ENCODE measurements at places on chromosomes 4 and X. TPM values are rescaled to one million over a fixed set of nuclear protein-coding genes. Genes with fewer than 3 reads are reported as not detected.

DNA sequence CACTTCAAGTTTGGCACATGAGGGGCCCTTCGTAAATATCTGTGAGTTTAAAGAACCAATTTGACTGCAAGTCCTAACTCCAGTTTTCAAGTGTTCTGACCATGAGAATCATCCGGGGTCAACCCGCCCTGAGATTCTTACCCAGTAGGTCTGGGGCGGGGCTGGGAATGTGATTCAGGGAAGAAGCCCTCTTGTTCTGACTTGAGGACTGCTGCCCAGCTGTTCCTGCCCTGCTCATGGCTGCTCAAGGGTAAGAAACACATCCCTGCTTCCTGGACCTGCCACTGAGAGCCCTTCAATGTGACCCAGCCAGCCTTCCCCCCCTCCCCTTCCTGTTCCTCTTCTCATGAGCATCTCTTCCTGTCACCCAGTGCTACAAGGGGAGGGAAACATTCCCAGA is 92.7 kb upstream of the PGRMC2 start:
- DNase-seq = no peak

- peak; percentile 46 for DNase-seq
Measured at GRCh38 chr4:94127707-94128328, 79.8 kb upstream of the SMARCAD1 start.

DNA sequence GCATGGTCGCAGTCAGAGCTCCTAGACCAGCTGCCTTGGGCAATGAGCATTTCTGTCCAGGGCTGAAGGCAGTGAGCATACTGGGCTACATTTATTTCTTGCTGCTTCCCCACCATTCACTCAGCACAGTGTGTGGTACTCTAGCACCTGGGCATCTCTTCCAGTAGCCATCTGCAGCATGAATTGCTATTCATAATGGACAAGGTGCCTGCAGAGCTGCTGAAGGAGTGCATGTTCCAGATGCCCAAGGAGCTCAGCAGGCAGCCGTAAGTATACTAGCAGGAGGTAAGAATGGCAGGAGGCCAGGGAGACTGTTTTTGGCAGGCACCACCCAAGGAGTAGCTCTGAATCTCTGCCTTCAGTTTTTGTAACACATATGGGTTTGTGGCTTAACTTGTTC is 110.4 kb upstream of the RXFP1 start:
- DNase-seq = peak; percentile 45

GRCh38 chr4:168509786-168510185 is 12.9 kb downstream of the PALLD start:
- DNase-seq = peak; percentile 60

- no peak for DNase-seq
Measured at GRCh38 chr4:151651496-151651895, 109.3 kb downstream of the GATB start.

- DNase-seq = peak; percentile 26
Measured at GRCh38 chrX:17053502-17053901, 107.0 kb downstream of the REPS2 start.

GRCh38 chr4:188030401-188030800 is 34.8 kb downstream of the ZFP42 start:
- no peak for DNase-seq

GRCh38 chr4:94871644-94872305 is 114.0 kb downstream of the BMPR1B start:
- DNase-seq = no peak

- DNase-seq = no peak
Measured at GRCh38 chr4:18014269-18014668, 7.3 kb downstream of the LCORL start.

DNA sequence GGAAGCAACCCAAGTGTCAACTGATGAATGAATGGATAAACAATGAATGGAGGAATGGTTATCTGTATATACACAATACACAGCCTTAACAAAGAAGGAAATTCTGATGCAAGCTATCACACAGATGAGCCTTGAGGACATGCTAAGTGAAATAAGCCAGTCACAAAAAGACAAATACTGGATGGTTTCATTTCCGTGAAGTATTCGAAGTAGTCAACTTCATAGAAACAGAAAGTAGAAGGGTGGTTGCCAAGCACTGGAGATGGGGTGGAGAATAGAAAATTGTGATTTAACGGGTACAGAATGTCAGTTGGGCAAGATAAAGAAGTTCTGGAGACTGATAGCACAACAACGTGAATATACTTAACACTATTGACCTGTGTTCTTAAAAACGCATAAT is 28.2 kb downstream of the CENPU start:
- no peak for DNase-seq

- DNase-seq = peak; percentile 90
Measured at GRCh38 chrX:11100281-11101035, 10.7 kb upstream of the HCCS start.

DNA sequence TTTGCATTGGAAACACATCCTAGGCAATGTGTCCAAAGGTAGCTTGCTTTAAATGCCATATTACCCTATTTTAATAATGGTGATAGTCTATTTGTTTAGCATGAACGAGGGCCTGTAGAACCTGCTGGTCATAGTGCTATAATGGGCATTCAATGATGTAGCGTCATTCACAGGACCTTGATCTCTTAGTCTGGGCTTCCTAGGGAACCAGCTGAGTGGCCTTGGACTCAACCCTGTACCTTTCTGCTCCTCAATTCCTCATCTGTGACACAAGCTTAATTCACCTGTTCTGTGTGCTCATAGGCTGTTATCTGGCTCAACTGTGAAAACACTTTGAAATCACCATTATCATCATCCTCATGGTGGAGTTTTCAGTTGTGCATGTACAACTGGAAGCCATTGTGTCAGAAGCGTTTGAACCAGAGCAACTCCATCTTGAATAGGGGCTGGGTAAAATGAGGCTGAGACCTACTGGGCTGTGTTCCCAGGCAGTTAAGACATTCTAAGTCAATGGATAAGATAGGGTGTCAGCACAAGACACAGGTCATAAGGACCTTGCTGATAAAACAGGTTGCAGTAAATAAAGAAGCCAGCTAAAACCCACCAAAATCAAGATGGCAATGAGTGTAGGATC is 346.8 kb upstream of the KLF3 start:
- no peak for DNase-seq

GRCh38 chr4:137677863-137678262 is 145.6 kb upstream of the PCDH18 start:
- peak; percentile 82 for DNase-seq

DNA sequence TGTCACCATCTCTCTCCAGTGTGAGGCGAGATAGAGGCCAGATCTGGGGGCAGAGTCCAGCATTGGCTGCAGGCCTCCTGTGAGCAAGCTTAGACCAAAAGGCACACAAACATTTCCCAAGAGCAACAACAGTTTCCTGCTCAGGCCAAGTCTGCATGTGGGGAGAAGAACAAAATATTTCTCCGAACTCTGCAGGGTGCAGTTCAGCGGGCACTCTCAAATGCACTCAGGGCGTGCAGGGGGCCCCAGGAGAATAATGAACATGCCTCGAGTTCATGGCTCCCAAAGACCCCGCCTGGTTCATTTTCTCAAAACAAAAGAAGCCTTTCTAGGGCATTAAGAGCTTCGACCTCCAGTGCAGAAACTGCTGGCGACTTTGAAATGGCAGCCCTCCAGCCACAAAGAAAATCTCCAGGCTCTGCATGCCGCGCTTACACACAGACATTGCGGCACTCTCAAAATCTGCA is 57.8 kb upstream of the HELT start:
- peak; percentile 2 for DNase-seq

- DNase-seq = no peak
Measured at GRCh38 chr4:1383728-1384591, 22.3 kb downstream of the NKX1-1 start.

DNA sequence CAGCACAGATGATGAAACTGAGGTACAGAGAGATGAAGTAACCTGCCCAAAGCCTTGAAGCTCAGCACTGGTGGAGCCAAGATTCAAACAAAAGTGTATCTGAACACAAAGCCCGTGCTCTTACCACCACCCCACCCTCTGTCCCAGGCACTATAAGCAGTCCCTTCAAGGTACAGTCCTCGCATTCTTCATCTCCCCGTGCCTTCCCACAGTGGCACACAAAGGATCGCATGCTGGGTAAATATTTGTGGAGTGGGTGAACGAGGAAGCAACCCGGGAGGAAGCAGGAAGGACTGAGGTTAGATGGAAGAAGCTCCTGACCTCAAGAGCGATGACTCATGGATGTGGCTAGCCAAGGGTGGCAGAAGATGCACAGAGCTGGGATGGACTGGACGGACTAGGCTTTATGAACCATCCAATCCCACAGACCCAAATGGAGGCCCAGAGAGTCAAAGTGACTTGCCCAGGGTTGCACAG is 18.4 kb downstream of the IQSEC2 start:
- peak; percentile 38 for DNase-seq

DNA sequence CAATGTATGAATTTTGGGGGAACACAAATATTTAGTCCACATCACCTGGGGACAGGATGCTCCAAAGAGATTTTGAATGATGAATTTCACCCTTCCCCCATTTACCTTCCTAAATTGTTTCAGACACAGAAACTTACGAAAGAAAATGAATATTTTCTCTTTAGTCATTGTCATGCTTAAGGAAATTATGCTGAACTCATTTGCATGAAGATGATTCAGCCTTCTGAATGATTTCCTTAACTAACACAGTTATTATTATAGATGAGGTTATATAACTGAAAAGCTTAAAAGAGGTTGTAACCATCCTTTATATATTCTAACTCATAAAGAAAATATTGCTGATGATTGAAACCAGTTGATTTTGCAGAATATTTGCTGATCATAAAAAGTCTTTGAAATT is 61.1 kb downstream of the KCNIP4 start:
- no peak for DNase-seq

GRCh38 chrX:16745659-16746058 is 26.2 kb downstream of the SYAP1 start:
- DNase-seq = no peak

DNA sequence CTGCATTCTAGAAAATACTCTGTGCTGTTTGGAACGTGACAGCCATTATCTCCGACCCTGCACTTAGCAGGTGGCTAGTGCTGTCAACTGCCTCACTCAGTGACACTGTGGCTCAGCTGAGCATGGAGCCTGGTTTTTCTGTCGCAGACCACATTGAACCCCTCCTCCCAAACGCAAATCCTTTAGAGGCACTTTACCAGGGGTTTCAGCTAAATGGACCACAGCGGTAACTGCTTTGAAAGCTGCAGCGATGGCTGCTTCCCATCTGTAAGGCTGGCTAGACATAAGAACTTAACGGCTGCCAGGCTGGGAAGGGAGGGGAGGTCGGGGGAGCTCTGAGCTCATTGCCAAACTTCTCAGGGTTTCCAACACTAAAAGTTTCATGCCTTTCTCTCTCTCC is 8.1 kb downstream of the SLC34A2 start:
- DNase-seq = no peak

The CCKAR gene
- total RNA-seq = 3.1 TPM

The CPZ gene
- 7.0 TPM for total RNA-seq

The FGFR3 gene
- 0.45 TPM for total RNA-seq

The STS gene
- 4.0 TPM for total RNA-seq

The ANK2 gene
- 200 TPM for total RNA-seq

The RWDD4 gene
- 43.7 TPM for total RNA-seq

The MID1 gene
- total RNA-seq = 18.0 TPM

The FAM114A1 gene
- 378 TPM for total RNA-seq

The GATA1 gene
- not detected for total RNA-seq
